ENCODE measurements at places on chromosomes 5 and 9.

- no peak for DNase-seq
Observed at GRCh38 chr9:128309551-128309950, 12.7 kb downstream of the TRUB2 start.

DNA sequence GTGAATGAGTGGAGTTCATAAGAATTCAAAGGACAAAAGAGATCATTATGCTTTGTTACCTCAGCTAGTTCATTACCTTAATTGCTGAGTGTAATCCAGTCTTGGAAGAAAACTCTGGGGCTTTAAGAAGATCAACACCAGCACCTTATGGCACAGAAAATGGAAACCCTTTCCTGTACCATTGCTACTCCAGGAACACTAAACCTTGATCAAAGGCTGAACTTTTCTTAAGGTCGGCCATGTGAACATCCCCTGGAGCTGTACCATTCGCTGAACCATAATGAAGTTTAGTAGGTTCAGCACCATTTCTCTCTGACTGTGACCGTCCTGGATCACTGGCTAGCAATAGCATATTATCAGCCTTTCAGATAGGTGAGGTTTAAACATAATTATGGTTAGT is 97.4 kb downstream of the PBX3 start:
- no peak for DNase-seq

- DNase-seq = no peak
Observed at GRCh38 chr9:126721564-126721981, 83.3 kb upstream of the ZBTB43 start.

DNA sequence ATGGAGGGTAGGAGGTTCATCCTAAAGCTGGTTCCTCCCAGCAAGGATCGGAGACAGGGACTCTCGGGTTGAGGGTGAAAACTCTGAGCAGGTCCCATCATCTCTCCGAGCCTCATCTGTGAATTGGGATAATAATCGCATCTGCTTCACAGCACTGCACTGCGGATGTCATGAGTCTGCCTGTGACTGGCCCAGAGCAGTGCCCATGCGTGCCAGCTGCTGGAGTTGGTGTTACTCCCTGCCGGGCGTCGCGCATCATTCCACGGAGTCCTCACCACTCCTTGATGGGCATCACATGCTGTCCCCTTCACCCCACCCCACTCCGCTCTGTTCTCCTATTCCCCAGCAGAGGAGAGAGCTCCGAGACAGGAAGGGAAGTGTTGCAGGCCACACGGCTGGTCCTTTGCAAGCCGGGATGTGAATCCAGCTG is 35.1 kb upstream of the ORM1 start:
- DNase-seq = no peak

DNA sequence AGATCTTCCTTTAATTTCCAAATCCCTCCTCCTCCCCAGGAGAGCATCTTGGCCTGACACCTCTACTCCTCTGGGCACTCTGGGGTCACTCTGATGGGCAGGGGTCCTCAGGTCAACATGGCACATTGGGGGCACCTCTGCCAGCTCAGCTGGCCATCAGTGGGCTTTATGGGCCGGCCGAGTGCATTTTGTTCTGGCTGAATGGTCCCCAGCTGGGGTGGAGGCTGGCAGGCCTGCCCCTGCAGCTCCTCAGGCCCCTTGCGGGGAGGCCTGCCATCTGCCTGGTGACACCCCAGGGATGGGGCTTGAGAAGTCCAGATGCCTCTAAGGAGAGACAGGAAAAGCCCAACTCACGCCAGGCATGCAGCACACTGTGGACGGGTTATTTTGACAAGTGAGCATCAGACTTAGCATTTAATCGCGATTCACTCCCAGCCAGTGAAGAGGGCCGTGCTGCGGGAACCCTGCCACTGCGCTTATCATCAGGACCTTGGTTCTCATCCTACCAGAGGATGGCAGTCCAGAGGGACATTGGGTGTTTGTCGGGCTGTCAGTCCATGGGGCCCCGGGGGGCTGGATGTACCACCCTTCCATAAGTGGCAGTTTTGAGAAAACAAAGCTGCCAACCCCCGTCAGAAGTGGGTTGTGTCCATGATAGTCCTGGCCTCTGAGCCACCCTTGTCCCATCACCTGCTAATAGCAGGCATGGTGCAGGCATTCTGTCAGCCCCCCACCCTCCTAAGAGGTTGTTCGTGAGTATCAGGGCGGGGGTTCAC is 21.7 kb downstream of the PHF2 start:
- DNase-seq = no peak

DNA sequence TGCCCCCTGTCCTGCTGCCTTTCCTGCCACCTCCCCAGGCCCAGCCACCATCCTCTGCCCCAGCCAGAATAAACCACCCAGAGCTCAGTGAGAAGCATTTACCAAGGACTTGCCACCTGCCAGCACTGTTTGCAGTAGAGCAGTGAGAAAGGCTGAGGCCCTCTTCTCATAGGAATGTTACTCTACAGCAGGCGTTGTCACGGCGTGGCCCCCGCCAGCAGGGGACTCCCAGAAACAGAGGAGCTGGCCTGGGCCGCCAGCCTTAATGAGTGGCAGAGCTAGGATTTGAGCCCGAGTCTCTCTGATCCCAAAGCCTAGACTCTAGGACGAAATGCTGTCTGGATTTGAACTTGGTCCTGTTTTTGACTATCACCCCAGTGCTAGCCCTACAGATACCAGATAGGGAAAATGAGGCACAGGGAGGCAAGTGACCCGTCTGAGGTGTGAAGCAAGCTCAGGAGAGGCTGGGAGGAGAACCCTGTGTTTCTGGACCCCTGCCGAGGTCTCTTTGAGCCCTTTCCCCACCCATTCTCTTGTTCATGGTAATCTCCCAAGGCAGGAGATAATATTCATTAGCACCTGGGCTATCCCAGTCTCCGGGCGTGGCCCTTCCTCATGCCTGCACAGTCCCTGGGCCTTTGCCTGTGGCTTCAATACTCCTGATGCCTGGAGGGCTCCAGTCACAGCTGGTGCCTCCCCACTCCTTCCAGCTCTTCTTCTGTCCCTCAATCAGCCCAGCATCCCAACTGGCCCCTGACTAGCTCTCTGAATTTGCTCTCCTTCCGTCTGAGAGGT is 30.7 kb downstream of the HRH2 start:
- DNase-seq = no peak

- peak; percentile 41 for DNase-seq
Observed at GRCh38 chr9:115810166-115810565, 343.4 kb upstream of the PAPPA start.

GRCh38 chr9:89807101-89807395 is 202.2 kb downstream of the GADD45G start:
- no peak for DNase-seq

GRCh38 chr9:105333811-105334210 is 89.4 kb downstream of the SLC44A1 start:
- no peak for DNase-seq

DNA sequence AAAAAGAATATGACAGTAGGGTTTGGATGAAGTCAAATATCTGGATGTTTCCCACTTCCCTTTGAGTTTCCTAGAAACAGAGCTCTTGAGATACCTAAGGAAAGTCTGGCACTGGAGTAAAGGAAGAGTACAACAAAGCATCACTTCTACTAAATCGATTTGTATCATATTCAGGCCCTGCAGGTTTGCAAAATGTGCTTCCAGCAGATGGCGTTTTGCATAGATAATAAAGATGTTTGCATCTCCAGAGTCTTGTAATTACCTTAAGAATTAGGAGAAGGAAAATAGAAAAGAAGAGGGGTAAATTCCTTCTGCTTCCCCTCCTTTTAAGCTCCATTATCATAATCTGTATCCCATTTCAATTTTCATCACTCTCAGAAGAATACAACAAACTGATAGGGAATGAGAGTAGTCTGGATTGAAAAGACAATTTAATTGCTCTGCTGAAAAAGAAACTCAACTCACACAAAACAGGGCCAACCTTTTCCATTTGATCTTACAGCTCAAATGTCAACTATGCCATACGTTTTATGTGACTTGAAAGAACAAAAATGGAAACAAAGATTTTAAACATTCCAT is 380.4 kb downstream of the PTPRD start:
- no peak for DNase-seq

DNA sequence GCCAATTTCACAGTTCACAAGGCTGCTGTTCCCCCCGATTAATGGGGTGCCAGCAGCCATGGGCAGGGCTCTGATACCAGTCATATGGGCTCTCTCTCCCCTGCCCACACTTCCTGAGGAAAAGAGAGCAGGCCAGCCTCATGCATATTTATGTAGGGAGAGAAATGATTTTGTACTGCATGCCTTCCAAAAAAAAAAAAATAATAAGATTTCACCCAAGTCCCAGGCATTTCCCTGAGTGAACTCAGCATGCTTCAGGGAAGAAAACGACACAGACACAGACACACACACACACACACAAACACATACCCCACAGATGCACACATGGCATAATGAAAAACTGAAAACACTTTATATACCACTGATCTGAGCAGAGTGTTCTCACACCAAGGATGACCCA is 232.8 kb downstream of the ASTN2 start:
- no peak for DNase-seq

DNA sequence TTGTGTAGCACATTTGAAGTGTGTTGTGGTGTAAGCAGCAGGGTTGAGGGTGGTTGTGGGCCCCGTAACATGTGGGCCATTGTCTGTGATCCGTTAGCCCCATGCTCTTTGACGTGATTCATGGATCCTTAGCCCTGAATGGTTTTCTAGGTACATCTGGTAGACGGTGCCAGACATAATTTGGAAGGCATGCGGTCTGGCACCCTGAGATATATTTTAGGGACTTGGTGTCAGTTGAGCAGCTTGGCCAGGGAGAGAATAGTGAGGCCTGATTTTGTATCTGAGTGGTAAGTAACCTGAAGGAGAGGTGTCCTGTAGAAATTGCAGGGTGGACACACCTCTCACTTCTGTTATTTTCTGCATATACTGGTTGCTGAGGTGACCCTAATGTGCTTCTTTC is 10.9 kb downstream of the SH3GL2 start:
- DNase-seq = no peak

Data from epithelial cell of prostate (primary cell).